Kidney (tissue), 22 donors: ENCODE measurements at places on chromosomes 2 and 18.
A peak's percentile ranks its signal among the peaks of the same experiment; 100 is the strongest.

DNA sequence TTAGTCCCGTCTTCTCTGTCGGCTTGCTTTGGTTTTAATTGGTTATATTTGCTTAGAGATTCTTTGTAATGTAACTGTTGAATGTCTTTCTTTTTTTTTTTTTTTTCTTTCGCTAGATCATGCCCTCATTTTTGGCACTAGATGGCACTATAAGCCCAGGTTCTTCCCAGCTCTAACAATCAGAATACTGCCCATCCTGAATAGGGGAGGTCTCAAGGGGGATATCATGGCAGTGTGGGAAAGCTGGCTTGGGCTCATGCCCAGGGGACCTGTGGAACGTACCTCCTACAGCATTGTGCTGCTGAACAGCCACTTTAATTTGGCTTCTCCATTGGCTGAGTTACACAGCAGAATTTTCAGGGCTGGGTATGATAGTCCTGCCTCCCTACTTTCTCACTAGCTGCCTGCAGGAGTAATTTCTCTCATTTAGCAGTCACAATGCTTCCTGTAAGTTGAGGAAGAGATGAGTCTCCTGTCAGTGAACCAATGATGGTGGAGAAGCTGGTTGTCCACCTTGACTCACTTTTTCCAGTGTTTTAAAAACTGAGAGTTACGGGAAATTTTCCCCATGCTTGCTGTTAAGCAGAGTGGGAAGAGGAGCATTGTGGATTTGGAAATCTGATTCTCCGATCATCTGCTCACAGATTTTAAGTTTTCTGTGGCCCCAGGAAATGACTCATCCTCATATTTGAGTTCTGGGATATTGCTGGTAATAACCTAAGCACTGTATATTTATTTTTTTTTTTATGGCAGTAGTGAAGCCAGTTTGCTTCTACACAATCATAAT is 47.2 kb downstream of the RAD51AP2 start:
- no peak for DNase-seq

- DNase-seq: no peak
Observed at GRCh38 chr2:234702731-234703225, 205.9 kb upstream of the ARL4C start.

GRCh38 chr2:181170256-181170655 is 189.9 kb downstream of the UBE2E3 start:
- DNase-seq: no peak

GRCh38 chr2:196696423-196697079 is 57.0 kb downstream of the CCDC150 start:
- DNase-seq: no peak

- DNase-seq: peak; percentile 97
Observed at GRCh38 chr2:151828143-151828889, at the start of gene ARL5A. ARL5A (minus strand) TSS chr2:151828421; CDS start chr2:151828176, 245 bp downstream.

- no peak for DNase-seq
Observed at GRCh38 chr18:67731851-67732250, 215.3 kb upstream of the DSEL start.

GRCh38 chr2:223418131-223418530 is 184.0 kb downstream of the SCG2 start:
- peak; percentile 32 for DNase-seq

- no peak for DNase-seq
Observed at GRCh38 chr2:117942551-117942950, 71.3 kb downstream of the CCDC93 start.

DNA sequence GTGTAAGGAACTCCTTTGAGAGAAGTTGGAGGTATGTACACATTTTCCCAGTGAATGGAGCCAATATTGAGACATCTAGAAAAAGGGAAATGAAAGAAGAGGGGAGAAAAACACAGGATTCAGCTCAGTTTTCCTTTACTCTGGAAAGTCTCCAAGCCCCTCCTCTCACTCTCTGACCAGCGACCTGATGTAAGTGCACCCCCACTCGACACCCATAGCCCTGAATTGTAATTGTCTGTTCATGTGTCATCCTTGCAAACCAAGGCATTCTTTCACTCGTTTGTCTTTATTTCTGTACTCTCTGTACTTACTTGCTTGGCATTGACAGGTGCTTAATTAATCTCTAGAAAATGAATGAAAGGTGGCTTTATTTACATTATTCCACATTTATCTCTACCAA is 55.7 kb upstream of the CTAGE1 start:
- no peak for DNase-seq

- no peak for DNase-seq
Observed at GRCh38 chr2:134307334-134307733, 53.5 kb downstream of the MGAT5 start.

DNA sequence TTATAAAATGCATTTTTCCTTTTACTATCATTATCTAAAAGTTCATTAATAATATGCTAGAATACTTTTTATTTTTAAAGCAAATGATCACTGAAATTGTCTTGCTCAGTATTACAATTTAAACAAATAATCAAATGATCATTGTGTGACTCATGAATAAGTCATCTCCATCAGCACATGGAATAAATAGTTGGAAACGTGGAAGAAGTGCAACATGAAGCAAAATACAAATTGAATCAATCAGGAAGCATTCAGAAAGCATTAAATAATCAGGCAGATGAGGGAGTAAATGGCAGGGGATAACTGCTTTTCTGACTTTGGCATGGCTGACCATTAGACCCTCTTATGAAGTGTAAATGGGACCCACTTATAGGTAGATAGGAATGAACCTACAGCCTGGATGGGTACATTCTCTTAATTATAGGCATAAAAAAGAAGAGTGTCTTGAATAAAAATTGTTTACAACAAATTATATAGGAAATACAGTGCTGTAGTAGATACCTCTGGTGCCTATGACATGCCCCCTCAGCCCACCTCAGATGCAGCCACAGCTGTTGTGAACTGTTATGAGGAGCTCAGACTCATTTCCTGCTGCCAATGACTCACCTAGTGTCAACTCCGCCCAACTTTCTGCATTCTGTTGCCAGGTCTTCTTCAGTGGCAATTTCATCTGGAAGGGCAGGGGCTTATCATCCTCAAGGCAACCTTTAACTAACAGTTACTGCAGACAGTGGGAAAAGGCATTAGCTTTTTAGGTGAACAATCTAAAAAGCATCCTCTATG is 936.0 kb downstream of the TRIB2 start:
- DNase-seq: no peak

GRCh38 chr2:105886687-105887086 is 142.0 kb downstream of the NCK2 start:
- DNase-seq: no peak

DNA sequence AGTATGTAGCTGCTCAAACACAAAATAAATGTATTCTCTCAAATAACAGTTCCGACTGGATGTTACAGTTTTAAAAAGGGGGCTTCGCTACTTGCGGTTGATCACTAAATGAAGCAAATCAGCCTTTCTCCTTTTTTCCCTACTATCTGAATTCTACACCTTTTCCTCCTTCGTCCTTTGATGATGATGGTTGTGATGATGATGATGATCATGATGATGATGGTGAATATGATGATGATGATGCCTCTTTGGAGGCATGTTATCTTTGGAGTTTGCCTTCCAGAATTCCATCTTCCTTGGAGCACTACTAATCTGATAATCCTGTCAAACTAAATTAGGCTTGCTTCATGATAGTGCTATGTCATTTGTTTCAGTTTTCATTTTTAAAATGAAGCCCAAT is 1073.3 kb downstream of the SOCS6 start:
- DNase-seq: no peak

DNA sequence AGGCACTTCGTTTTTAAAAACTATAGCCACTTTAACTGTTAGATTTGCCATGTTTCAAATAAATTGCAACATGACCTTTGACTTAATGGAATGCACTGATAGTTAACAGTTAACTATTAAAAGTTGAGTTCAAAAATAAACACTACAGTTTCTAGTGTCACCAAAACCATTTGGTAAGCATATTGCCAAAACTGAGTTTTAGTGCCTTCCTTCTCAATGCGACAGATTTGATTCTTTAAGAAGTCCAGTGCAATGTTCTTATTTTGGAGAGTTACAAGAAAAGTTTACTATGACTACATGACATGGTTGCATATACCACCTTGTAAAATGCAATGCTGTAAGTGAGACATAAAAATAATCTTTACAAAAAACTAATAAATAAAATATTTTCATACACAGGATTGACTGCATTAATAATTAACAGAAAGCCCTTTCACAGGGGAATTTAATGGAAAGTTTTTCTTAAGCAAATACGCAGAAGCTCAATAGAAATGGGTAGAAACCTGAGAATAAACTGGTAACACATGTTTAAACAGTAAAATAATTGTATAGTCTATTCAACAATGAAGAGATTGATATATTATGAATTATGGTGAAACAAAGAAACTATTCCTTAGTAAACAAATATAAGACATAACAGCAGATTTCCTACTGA is 53.8 kb downstream of the GRB14 start:
- DNase-seq: no peak

DNA sequence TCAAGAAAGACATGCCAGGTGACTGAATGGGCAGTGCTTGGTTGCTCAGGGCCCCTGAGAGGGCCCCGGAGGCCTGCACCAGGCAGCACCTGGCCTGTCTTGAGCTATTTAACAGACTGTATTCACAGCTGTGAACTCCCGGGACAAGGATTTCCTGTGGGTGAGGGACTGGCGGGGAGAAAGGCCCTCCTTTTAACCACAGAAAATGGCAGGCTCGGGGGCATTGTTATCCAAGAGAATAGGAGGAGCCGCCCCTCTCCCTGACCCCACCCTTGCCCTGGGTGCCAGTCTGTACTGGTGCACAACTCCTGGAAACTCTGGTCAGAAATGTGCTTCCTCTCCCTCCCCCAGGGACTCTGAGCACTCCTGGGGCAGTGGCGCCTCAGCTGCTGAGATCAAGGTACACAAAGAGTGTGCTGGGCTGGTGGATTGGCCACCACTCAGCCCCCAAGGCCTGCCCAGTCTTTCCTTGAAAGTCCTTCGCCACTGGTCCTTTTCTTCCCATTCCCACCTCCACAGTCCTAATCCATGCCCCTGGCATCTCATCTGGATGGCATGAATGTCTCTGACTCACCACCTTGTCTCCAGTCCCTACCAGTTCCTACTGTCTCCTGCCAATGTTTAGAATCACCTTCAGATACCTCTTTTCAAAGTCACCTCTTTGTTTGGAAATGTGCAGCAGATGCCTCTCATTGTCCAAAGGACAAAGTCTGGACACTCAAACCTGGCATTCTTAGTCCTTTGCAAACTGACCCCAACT is 19.6 kb upstream of the EPAS1 start:
- no peak for DNase-seq

- DNase-seq: no peak
Observed at GRCh38 chr2:187372213-187372612, 75.8 kb downstream of the CALCRL start.

DNA sequence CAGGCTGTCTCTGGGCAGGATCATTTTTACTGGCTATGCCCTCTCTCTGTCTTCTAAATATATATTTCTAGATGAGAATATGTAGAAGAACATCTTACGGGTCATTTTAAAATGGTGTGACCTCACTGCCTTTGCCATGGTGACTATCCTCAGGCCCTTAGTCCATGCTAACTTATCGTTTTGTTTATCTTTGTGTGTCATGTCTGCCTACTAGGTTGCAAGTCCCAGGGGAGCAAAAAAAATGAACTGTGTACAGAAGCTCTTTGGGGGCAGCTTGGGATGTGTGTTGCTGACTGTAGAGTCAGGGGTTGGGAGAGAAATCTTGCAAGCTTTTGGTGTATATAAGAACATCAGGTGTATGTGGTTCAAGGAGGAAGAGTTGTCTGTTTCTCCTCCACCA is 11.0 kb downstream of the CPSF3 start:
- DNase-seq: no peak
